ENCODE measurements at places on chromosomes 7 and 10. TPM values are rescaled to one million over a fixed set of nuclear protein-coding genes. Genes with fewer than 3 reads are reported as not detected.

NDUFB2 gene
- total RNA-seq = 192 TPM

PHYH gene
- total RNA-seq = 8.6 TPM

PNLIPRP2 gene
- not detected for total RNA-seq

PTPRN2 gene
- 0.11 TPM for total RNA-seq

DNA sequence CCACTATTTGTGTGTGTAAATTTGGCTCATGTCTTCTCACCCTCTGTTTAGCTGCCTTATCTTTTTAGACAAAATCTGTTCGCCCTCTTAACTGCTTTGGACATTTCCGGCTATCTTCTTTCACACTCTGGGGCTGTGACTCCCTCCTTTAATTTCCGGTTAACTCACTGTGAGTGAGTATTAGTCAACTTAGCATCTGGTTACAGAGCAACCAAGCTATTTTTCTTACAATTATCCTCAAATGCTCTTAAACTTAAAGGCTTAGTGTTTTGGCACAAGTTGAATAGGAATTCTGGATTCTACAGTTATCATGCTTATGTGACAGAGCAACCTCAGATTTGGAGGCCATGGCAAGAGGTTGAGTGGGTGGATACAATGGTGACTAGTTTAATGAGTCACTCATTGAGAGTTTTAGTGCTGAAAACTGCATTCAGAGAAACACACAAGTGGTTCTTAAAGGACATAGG lies 177.6 kb upstream of the SEMA3A start:
- peak; percentile 91 for DNase-seq

DNA sequence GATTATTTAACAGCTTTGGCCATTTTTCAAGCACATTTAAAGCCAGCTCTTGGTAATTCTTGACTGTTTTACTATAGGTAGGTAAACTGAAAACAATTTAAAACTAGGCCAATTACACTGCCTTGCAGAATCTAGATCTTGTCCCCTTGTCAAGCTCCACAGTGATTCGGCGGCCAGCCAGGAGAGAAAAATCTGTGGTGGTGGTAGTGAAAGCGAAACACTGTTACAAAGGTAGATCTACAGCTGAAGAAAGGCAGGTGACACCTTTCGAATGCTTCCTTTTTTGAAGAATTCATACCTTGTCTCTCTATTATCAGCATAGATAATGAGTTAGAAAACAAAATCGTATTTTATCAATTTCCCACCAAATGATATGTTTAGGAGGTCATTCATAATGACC lies 218.3 kb downstream of the POU6F2 start:
- no peak for DNase-seq

- DNase-seq = no peak
Measured at GRCh38 chr10:126376956-126377355, 11.3 kb downstream of the ADAM12 start.

GRCh38 chr7:103132995-103133688 lies 15.8 kb downstream of the NAPEPLD start:
- no peak for DNase-seq

GRCh38 chr7:44286618-44287487 lies 38.5 kb downstream of the CAMK2B start:
- no peak for DNase-seq

DNA sequence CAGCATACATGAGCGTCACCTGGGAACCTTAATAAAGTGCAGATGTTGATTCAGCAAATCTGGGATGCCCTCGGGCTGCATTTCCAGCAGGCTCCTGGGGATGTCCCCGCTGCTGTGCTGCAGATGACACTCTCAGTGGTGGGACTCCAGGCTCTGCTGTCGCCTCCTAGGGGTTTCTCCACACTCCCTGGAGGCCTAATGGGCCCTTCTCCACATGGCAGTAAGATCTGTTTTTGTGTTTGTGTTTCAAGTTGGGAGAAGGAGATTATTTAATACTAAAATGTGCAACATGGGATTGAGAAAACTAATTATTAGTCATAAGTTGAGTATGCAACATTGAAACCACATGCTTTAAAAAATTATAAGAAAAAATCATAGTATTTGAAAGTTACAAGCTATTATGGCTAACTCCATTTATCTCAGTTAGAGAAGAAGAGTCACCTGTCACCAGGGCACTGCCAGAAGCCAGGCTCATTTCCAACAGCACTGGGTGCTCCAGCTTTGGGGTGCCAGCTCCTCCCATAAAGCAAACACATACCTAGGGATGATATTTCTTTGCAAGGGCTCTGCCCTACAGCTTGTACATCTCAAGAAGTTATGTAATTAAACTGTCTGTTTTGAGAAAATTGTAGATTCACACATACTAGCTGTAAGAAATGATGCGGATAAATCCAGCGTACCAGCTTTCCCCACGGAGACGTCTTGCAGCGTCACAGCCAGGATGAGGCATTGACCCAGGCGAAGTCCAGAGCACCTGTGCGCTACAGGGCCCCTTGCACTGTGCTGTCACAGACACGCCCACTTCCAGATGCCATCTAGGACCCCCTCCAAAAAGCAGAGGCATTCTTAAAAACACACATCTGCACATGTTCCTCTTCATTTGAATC lies 106.4 kb downstream of the EGFR start:
- peak; percentile 26 for DNase-seq

DNA sequence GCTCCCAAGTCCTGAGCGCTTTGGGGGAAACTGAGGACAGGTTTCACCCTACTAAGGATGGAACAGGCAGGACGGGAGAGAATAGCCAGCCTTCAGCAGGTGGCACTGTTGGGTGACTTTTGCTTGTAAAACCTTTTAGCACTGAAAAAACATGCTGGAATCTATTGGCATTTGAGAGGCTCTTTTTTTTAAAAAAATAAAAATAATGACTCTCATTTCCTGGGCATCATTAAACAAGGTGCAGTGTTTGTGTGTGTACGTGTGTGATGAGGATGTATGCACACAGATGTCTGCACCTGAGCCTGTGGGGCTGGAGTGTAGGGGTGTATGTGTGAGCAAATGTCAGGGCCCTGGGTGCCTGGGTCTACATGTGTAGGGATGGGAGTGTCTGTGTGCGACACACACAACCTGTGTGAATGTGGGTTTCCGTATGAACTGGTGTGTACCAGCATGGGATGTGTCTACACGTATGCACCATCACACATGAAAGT lies 177.9 kb downstream of the RPS24 start:
- peak; percentile 39 for DNase-seq

- no peak for DNase-seq
Measured at GRCh38 chr7:129522088-129522970, 20.0 kb downstream of the SMKR1 start.

- no peak for DNase-seq
Measured at GRCh38 chr10:103181244-103181643, 11.8 kb downstream of the NT5C2 start.

GRCh38 chr7:16298221-16298620 lies 123.1 kb downstream of the CRPPA start:
- DNase-seq = no peak

GRCh38 chr10:122062831-122063674 lies 74.1 kb downstream of the TACC2 start:
- DNase-seq = peak; percentile 49

DNA sequence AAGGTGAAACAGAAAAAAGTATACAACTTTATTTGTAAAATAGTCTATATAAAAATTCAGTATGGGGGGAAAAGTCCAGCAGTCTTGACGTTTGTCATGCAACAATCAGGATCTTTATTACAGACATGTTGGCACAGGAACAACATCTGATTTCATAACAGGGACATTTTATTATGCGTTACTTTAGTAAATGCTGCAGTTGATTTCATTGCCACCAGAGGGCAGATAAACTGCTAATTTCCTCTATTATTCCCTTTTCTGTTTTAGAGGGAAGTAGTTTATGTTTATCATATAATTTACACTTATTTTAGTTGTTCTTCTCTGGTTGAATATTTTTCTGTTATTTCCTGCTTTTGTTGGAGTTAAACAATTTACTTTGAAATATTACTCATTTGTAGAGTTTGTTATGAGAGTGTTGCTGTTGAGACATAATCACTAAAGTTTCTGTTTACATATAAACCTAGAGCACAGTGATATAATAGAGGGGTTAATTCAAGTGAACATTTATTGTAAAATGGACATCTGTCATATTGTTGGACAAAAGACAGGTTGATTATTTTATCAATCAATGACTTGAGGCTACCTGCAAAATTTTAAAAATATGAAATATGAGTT lies 3.3 kb downstream of the PLXDC2 start:
- DNase-seq = peak; percentile 84

- DNase-seq = no peak
Measured at GRCh38 chr10:119404719-119405519, 137.6 kb downstream of the RGS10 start.

- DNase-seq = peak; percentile 29
Measured at GRCh38 chr10:93515071-93516005, 18.9 kb downstream of the CEP55 start.

DNA sequence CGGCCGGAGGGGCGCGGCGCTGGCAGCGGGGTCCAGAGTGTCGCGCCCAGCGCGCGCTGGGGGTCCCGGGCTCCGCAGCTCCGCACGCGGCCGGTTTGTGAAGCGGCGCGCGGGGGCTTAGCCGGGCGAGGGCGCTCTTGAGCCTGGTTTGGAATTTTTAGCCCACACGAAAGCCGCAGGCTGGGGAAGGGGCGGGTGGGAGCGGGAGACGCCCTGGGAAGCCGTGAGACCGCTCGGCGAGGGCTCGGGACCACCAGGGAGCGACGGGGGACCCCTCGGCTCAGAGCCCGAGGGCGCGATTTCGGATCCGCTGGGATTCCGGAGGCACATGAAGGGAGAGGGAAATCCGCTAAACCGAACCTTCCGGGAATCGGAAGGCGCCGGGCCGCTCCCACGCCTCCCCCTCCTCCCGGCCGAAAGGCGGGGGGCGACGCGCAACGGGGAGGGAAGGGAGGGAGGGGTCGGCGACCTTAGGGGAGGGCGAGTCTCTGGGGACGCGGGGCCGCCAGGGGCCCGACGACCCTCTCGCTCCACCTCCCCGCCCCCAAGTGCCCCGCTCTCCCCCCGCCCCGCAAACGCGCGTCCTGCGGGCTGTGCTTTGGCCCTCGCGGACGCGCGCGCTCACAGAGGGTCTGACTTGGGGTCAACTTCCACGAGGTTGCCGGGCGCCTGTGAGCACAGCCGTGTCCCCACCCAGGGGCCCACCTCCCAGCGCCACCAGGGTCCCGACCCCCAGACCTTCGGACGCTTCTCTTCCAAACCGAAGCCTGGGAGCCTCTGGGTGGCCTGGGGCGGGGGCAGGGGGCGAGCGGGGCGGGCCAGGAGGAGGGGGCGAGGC lies 5.1 kb upstream of the ELFN1 start:
- peak; percentile 76 for DNase-seq
